Activated T-cell treated with anti-CD3 and anti-CD28 coated beads for 4 hours (primary cell): ENCODE measurements at places on chromosomes 2 and 18.

GRCh38 chr2:104028061-104028460 is 825.9 kb upstream of the POU3F3 start:
- no peak for DNase-seq

DNA sequence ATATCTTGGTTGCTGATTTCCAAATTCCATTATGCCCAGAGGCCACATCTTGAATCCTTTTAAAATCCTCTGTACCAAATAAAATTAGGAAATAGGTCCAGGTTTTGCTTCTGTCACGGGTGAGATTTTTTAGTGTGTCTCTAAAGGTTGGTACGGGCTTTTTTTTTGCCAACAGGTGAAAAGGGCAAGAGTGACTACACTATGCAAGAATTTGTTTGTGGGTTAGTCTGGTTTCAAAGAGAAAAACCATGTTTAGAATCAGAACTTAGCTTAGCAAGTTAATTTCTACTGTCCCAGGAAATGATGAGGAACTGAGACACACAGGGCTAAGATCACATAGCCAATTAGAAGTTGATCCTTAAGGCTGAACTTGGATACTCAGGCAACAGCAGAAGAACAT is 41.7 kb downstream of the POLR1A start:
- no peak for DNase-seq

GRCh38 chr18:59029663-59030429 is 109.8 kb upstream of the SEC11C start:
- DNase-seq = no peak

DNA sequence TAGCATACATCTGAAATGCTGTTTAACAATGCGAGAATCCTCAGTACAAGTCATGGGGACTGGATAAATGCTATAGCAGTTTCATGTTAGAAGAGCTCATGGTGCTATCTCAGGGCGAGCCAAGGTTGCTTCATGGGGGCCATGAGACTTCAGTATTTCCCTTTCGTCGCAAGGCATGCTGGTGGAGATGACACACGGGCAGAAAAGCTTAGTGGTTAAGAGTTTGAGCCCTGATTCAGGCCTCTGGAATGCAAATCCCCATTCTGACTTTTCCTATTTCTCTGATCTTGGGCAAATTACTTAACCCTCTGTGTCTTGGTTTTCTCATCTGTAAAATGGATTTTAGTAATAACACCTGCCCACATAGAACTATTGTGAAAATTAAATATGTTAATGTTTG is 57.4 kb upstream of the EPHA4 start:
- no peak for DNase-seq

GRCh38 chr18:25799231-25799630 is 291.2 kb downstream of the SS18 start:
- no peak for DNase-seq

DNA sequence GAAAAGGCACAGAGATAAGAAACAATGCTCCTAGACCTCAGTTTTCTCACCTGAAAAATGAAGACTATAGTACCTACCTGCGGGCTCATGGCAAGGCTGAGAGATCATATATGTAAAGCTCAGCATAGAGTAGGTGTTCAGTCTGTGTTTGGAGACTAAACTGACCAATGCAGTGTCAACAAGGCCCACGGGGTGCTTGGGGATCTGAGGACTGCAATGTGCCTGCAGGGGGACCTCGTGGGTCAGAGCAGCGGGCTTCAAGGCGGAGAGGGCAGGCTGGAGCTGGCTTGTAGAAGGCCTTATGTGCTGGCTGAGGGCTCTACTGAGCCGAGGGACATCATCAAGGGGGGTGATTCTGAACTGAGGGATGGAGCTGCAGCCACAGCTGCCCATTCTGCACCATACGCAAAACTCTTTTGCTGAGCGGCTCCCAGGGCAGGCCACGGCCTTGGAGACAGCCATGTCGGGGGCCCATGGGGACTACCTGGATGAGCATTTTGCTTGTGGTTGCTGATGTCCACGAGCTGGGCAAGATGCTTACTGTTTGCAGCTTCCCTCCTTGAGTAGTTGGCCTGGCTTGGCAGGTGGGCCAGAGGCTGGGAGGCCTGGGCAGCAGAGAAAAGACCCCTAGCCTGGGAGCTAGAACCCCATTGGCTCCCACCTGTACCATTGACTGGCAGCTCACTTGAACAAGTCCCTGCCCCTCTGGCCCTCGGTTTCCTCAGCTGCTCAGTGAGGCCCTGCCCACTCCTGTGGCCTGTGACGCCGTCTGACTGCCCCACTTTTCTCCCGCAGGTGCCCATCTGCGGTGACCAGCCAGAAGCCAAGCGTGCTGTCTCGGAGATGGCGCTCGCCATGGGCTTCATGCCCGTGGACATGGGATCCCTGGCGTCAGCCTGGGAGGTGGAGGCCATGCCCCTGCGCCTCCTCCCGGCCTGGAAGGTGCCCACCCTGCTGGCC is 23.5 kb downstream of the STEAP3 start:
- no peak for DNase-seq

DNA sequence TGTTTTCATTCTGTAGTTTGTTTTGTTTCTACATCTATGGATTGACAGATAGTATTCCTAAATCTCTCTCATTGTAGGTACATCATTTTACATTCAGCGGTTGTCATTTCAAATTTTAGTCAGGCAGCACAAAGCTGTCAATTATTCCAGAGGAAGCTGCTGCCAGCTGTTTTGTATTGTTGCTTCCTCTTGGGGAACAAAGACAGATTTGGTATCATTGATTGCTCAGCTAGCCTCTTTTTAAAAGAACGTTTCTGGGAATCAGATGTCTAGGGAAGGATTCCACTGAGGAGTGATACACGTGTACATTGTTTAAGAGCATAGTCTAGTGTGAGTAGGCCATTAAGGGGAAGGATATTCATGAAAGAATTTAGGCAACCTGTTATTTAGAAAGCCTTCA is 145.8 kb downstream of the AGPS start:
- no peak for DNase-seq

DNA sequence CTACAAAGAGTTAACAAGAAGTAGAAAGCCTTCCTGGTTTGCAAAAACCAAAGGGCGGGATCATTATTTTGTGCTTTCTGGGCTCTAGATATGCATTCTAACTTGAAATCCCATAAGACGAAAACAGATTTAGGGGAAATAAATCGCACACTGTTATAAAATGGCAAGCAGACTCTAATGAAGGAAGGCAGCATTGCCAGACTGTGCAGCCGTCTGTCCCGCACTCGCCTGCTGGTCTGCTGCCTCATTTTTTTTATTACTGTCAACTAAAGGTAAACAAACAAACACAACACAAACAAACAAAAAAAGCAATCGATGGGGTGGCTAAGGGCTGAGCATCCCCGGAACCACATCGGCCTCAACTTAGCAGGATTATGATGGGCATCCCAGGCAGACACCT is 24.4 kb downstream of the ZNF521 start:
- no peak for DNase-seq

GRCh38 chr2:118539290-118539689 is 308.2 kb downstream of the EN1 start:
- DNase-seq = no peak
